ENCODE measurements at places on chromosomes 12 and 14. TPM values are rescaled to one million over a fixed set of nuclear protein-coding genes. Genes with fewer than 3 reads are reported as not detected.
A peak's percentile ranks its signal among the peaks of the same experiment; 100 is the strongest.

The C12orf54 gene
- not detected for total RNA-seq

DNA sequence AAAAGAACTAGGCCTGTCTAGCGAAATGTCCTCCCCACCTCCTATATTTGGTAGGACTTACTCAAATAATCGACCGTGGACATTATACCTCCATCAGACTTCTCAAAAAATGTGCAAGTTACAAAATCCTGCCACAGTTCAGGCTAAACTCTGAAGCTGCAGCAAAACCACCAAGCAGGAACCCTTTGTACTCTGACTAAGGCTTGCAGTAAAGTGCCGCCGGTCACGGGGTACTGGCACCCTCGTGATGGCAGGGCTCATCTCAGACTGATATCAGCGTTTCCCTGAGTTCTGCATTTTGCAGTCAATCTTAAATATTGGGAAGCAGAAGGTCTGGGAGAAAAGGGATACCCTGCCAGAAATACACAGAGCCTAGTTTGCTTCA, 17.1 kb downstream of the SLC11A2 start:
- H3K4me1 ChIP-seq = peaks cover 24% of the 10 kb centered on the region
- peak overlapping the region; percentile 13 for H3K27ac ChIP-seq
- H3K27me3 ChIP-seq = no peaks in the 10 kb centered on the region
- H3K36me3 ChIP-seq = peaks cover 3% of the 10 kb centered on the region
- no peak overlapping the region for H3K4me3 ChIP-seq

DNA sequence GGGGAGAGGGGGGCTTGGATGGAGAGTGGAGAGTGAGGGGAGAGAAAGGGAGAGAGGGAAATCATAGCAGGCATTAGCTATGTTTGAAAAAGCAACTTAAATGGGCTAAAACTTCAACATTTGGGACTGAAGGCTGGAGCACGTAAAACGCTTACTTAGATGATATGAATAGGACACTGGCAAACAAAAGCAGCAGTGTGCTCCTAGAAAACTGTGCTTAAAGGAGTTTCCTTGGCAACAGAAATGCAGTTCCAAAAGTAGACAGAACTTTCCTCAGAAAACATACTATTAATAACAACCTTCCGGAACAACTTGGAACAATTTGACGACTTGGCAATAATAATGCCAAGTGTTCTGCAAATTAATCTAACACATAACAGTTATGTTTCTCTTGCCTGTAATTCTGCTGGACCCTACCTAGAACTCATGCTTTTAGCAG, 235.5 kb upstream of the NPAS3 start:
- H3K36me3 ChIP-seq = no peaks in the 10 kb centered on the region
- peak overlapping the region; percentile 97 for H3K27ac ChIP-seq
- peak overlapping the region; percentile 20 for H3K4me3 ChIP-seq
- DNase-seq = no peak
- H3K4me1 ChIP-seq = peaks cover 47% of the 10 kb centered on the region

DNA sequence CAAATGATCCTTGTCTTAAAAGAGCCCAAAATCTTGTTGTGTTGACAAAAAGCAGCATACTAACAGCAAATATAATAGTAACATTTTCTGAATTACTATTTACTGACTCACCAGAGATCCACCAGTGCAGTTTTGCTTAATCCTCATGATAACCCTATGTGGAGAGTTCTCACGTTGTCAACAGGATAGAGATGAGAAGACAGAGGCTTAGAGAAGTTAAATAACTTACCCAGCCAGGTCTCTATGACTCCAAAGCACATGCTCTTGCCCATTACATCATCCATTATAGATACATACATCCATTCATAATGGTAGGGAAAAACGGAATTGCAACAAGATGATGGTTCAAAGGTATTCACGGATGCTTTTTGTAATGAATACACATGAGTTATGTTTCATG, 111.9 kb downstream of the PAX9 start:
- no peak overlapping the region for H3K27ac ChIP-seq
- no peak overlapping the region for H3K4me3 ChIP-seq
- no peaks in the 10 kb centered on the region for H3K36me3 ChIP-seq
- H3K4me1 ChIP-seq = peaks cover 6% of the 10 kb centered on the region
- peaks cover 4% of the 10 kb centered on the region for H3K27me3 ChIP-seq
- DNase-seq = no peak

GRCh38 chr12:125282921-125283320, 217.7 kb downstream of the AACS start:
- no peak overlapping the region for H3K27ac ChIP-seq
- H3K4me3 ChIP-seq = no peak overlapping the region
- no peak for DNase-seq
- no peaks in the 10 kb centered on the region for H3K4me1 ChIP-seq

DNA sequence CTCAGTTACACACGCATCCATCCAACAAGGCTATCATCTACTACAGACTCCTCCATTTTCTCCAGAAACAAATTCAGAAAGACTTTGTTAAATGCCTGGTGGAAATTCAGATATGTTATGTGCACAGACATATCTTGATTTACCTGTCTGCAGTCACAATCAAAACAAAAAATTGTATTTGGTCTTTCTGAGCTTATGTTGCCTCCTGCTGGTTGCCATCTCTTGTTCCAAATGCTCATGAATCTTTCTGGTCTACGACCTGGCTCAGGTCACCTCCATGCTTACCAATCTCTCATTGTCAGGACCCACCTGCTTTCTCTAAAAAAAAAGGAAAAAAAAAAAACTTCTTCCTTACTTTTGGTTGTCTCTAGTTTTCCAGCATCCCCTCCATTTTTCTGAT, 169.2 kb upstream of the PLXNC1 start:
- H3K36me3 ChIP-seq = no peaks in the 10 kb centered on the region
- no peak overlapping the region for H3K4me3 ChIP-seq
- H3K4me1 ChIP-seq = peaks cover 8% of the 10 kb centered on the region
- no peaks in the 10 kb centered on the region for H3K27me3 ChIP-seq

The HOXC6 gene
- total RNA-seq = not detected

DNA sequence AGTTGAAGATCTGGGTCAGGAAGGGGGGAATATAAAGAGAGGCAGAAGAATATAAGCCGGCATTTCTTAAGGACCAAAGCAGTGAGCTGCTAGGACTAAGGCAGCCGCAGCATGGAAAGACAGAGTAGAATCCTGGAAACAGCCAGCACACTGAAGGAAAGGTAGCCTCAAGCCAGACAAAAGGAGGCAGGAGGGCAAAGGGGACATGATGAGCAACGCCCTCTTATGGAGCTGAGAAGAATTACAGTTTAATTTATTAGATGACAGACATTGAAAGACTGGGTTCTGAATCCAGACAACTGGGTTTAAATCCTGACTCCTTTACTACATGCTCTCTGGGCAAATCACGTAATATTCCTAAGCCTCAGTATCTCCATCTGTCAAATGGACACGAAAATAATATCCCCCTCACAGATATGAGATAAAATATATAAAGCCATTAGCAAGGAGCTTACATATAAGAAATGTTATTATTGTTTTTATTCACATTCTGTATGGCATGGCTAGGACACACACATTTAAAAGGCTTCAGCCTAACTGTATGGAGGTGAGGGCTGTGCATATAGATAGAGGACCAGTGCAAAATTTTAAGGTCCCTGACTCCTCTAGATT, 8.1 kb upstream of the PCED1B start:
- peaks cover 73% of the 10 kb centered on the region for H3K4me1 ChIP-seq
- DNase-seq = no peak
- no peaks in the 10 kb centered on the region for H3K27me3 ChIP-seq
- H3K4me3 ChIP-seq = no peak overlapping the region
- peak overlapping the region; percentile 55 for H3K27ac ChIP-seq

DNA sequence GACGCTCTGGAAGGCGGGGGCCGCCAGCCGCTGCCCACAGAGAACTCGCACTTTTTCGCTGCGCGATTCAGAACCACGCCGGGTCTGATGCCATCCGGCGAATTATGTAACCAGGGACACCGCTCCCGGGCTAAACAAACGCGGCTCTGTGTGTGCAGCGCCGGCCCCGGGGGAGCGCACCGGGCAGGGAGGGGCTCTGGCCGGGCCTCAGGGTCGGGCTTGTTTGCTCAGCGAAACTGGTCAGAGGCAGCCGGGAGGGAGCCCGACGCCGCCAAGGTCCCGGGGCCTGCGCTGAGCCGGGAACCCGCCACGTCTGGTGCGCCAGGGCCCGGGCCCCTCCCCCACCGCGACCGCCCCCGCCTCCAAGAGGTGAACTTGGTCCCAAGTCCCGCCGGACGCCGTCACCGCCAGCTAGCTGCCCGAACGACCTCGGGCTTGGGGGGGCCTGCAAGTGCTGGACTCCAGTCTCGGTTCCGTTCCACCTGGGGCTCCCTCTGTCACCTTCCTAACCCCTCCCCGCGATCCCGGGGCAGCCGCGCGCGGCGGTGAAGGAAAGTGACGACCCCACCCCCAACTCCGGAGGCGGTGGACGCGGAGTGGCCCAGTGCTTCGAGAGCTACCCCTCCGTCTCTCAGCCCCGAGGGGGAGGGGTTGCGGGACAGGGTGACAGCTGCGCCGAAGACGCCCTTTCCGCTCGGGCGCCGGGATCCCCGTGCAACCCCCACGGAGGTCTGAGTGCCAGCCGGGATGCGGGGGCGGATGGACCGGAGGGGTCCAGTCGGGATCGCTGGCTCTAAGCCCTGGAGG, 848 bp downstream of the CTDSP2 start:
- H3K36me3 ChIP-seq = no peaks in the 10 kb centered on the region
- DNase-seq = no peak
- peak overlapping the region; percentile 78 for H3K4me3 ChIP-seq
- peak overlapping the region; percentile 94 for H3K27ac ChIP-seq
- no peaks in the 10 kb centered on the region for H3K27me3 ChIP-seq

- peak overlapping the region; percentile 96 for H3K4me3 ChIP-seq
- no peak for DNase-seq
- H3K36me3 ChIP-seq = peaks cover 14% of the 10 kb centered on the region
- H3K27ac ChIP-seq = peak overlapping the region; percentile 98
- H3K27me3 ChIP-seq = no peaks in the 10 kb centered on the region
Measured at GRCh38 chr12:106986135-106986534, 811 bp downstream of the MTERF2 start.

- H3K27me3 ChIP-seq = peaks cover 3% of the 10 kb centered on the region
- no peaks in the 10 kb centered on the region for H3K36me3 ChIP-seq
- H3K4me3 ChIP-seq = no peak overlapping the region
- no peak for DNase-seq
Measured at GRCh38 chr12:119328111-119328510, 6.4 kb upstream of the CCDC60 start.

The KCNH3 gene
- 0.10 TPM for total RNA-seq

DNA sequence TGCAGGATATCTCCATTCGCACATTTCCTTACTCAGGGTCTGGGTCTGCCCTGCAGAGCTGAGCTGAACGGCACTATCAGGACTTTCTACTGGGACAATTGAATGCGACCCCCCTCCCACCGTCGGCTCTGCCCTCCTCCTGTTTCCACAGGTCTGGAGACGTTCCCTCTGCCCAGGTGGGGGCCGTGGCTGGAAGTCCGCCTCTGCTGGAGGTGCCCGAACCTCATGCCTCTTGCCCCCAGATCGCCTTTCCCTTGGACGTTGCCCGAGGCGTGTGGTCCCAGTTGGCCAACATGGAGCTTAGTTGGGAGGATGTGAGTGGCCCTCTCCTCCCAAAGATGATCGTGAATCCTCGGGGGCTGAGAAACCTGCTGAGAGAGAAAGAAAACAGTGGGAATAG, 21.2 kb upstream of the KLC1 start:
- H3K4me1 ChIP-seq = peaks cover 19% of the 10 kb centered on the region
- H3K4me3 ChIP-seq = no peak overlapping the region
- peaks cover 5% of the 10 kb centered on the region for H3K36me3 ChIP-seq
- DNase-seq = no peak

The ACRBP gene
- 0.41 TPM for total RNA-seq

The TMEM63C gene
- 8.7 TPM for total RNA-seq

DNA sequence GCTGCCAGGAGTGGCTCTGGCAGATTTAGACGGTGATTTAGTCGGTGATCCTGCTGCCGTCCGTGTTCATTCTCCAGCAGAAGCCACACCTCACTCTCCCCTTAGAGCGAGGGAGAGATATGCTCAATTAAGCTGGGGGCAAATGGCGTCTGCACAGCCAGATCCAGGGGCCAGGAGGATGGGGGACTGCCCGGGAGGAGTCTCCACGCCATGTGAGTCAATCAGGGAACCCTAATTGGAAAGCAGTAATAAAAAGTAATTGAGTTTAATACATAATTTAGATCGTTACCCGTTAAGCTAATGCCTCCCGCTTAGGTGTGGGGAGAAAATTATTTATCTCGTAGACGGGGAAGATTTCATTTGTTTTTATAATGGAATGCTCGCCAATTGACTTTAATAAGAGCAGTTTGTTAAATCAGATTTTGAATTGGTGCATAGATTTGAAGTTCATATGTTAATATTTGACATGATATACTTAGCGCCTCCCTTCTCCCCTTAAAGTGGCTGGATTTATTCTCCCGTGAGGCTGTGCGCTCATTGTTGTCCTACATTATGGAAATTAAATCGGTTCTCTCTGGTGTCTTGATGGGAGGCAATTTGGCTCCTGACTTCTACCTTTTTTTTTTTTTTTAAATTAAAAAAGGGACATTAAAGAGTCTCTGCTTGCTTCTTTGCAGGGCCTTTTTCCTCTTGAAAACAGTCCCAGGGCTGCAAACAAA, 104.9 kb upstream of the C14orf180 start:
- DNase-seq = no peak
- no peaks in the 10 kb centered on the region for H3K36me3 ChIP-seq
- no peak overlapping the region for H3K27ac ChIP-seq
- no peaks in the 10 kb centered on the region for H3K4me1 ChIP-seq
- no peak overlapping the region for H3K4me3 ChIP-seq

The AKAP6 gene
- 4.3 TPM for total RNA-seq

- H3K4me3 ChIP-seq = no peak overlapping the region
- DNase-seq = no peak
- H3K27ac ChIP-seq = peak overlapping the region; percentile 95
- H3K27me3 ChIP-seq = no peaks in the 10 kb centered on the region
Measured at GRCh38 chr14:102187044-102187443, 47.3 kb downstream of the WDR20 start.

GRCh38 chr12:103138538-103138937, 181.1 kb downstream of the ASCL1 start:
- no peaks in the 10 kb centered on the region for H3K27me3 ChIP-seq
- DNase-seq = no peak
- no peaks in the 10 kb centered on the region for H3K36me3 ChIP-seq
- no peak overlapping the region for H3K27ac ChIP-seq
- H3K4me3 ChIP-seq = no peak overlapping the region

The NDUFA9 gene
- total RNA-seq = 68.1 TPM

The SAMD4A gene
- 57.0 TPM for total RNA-seq

The KLRC4 gene
- not detected for total RNA-seq

DNA sequence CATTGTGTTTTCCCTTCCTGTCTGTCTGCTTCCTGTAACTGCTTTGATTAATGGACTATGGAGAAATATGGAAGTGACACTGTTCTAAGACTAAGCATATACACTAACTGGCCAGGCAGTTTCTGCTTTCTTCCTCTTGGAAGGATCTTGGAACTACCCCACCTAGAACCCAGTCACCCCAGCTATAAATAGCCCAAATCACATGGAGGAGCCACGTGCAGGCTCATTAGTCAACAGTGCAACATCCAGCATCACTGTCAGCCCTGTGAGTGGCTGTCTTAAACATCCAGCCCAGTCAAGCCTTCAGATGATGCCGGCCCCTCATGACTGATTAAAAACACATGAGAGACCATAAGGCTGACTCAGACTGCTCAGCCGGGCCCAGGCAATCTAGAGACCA, 39.2 kb downstream of the BCAT1 start:
- peaks cover 38% of the 10 kb centered on the region for H3K4me1 ChIP-seq
- peak overlapping the region; percentile 68 for H3K27ac ChIP-seq
- H3K27me3 ChIP-seq = no peaks in the 10 kb centered on the region
- no peak overlapping the region for H3K4me3 ChIP-seq

- no peak for DNase-seq
- H3K27me3 ChIP-seq = no peaks in the 10 kb centered on the region
- H3K4me1 ChIP-seq = peaks cover 4% of the 10 kb centered on the region
- peaks cover 4% of the 10 kb centered on the region for H3K36me3 ChIP-seq
Measured at GRCh38 chr14:71135911-71136310, 228.7 kb downstream of the PCNX1 start.

Data from chondrocyte (in vitro differentiated cells).